ENCODE measurements at places on chromosomes 1 and 21.

- no peak for DNase-seq
Observed at GRCh38 chr21:43812957-43813655, 23.7 kb downstream of the RRP1 start.

GRCh38 chr1:118042501-118042900 lies 113.0 kb downstream of the WDR3 start:
- no peak for DNase-seq

DNA sequence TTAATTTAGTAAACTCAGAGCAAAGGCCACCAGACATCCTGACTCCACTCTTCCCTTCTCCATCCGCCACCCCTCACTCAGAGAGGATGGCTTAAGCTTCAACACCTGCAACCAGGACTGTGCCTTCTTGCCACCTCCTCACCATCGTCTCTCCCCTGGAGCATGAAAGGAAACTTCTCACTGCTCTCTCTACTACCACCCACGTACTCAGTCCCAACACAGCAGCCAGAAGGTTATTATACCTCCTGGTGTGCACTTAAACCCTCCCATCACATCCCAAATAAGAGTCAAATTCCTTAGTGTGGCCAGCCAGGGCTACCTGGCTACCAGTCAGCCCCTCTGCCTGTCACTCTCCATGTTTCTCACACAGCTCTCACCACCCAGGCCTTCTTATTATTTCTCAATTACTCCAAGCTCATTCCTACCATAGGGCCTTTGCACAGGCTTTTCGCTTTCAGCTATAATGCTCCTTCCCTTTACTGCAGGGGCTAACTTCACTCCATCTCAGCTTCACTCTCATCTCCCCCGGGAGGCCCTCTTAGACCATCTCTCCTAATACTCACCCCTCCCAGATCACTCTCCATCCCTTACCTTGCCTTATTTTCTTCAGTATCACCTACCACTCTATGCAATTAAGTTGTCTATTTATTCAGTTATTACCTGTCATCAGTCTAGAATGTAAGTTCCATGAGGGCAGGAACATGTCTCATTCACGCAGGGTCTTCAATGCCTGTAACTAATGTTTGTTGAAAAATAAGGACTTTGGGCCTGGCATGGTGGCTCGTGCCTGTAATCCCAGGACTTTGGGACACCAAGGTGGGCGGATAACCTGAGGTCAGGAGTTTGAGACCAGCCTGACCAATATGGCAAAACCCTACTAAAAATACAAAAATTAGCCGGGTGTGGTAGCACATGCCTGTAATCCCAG lies 137.5 kb downstream of the TOMM20 start:
- DNase-seq = no peak

DNA sequence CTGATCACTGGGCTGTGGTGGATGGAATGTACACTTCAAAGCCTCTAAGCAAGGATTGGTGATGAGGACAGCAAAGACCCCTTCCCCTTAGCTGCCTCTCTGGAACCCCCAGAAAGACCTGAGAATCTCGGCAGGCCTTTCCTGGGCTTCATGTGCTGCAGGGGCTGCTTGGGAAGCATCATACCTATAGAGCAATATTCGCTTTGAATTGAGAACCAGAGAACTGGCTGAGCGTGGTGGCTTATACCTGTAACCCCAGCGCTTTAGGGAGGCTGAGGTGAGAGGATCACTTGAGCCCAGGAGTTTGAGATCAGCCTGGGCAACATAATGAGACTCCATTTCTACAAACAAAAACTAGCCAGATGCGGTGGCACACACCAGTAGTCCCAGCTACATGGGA lies 22.0 kb downstream of the CSF1 start:
- no peak for DNase-seq

- peak; percentile 31 for DNase-seq
Observed at GRCh38 chr1:234915924-234916675, 212.5 kb downstream of the TOMM20 start.

GRCh38 chr1:226974544-226975258 lies 34.6 kb downstream of the COQ8A start:
- no peak for DNase-seq

- DNase-seq = no peak
Observed at GRCh38 chr1:93078638-93078985, 471 bp upstream of the MTF2 start.

DNA sequence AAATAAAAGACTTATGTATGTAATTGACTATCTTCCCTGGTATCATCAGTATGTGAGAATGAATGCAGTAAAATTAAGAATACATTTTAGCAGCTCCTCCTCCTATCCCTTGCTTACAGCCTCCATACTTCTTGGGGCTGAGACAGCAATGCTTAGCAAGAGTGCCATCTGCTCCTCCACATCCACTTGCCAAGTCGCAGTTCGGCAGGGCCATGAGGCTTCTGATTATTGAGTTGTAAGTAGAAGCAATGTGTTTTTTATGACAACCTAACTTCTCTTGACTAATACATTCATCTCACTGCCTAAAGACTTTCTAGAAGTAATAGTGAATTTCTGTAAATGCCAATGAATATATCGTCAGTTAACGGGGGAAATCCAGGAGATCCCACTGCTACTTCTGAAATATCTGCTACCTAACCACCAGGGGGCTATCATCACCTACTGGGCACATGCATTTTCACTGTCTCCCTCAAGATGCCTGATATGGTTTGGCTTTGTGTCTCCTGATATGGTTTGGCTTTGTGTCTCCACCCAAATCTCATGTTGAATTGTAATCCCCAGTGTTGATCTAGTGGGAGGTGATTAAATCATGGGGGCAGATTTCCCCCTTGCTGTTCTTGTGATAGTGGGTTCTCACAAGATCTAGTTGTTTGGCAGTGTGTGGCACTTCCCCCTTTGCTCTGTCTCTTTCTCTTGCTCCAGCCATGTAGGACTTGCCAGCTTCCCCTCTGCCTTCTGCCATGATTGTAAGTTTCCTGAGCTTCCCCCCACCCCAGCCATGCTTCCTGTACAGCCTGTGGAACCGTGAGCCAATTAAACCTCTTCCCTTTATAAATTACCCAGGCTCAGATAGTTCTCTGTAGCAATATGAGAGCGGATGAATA lies 59.6 kb downstream of the EXTL2 start:
- no peak for DNase-seq

DNA sequence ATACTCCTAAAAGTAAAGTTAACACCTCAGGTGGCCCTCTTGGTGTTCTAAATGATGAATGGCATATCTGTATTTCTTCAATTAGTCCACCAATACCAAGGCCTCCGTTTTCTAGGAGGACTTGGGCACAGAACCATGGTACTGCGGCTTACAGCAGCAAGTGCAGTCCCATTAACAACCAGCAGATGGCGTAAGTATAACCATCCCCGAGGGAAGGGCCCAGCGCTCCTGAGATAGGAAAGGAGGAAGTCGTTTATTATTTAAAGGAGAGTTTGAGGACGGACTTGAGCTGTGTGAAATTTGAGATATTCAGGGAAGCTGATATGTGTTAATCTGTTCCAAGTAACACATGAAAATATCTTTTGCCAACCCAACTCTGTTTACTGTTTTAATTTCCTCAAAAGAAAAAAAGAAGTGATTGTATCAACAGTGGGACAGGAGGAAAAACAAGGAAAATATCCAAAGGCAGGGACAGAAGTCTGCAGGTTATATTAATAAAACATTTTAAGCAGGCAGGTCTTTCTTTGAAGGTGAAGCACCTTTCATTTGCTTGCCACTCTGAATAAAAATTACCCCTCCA lies 37.7 kb upstream of the KCNJ15 start:
- peak; percentile 54 for DNase-seq

- no peak for DNase-seq
Observed at GRCh38 chr21:27953340-27954045, 986.6 kb upstream of the ADAMTS5 start.

GRCh38 chr1:172818841-172819527 lies 160.1 kb downstream of the FASLG start:
- DNase-seq = no peak

DNA sequence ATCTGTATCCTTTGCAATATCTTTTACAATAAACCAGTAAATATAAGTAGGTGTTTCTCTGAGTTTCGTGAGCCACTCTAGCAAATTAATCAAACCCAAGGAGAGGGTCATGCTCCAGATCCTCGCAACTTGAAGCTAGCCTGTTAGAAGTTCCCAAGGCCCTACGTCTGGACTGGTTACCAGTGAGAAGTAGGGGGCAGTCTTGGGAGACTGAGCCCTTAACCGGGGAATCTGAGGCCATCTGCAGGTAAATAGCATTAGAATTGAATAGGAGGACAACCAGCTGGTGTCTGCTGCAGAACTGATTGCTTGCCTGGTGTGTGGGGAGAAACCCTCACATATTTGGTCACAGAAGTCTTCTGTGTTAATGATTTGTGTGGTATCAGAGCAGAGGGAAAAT lies 190.5 kb downstream of the RYR2 start:
- no peak for DNase-seq

DNA sequence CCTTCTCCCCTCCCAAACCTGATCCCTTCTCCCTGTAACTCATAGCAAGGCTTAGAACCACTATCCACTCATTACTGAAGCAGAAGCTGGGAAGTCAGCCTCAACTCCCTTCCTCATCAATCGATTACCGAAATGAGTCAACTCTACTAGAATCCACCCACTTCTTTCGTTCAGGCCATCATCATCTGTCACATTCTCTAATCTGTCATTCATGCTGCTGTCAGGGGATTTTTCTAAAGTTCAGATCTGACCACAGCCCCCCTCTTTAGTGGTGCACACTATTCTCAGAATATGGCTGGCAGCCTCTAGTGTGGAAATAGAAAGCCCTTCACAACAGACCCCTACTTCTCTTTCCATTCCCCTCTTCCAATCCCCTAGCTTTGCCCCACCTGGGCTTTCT lies 5.1 kb downstream of the NT5C1A start:
- DNase-seq = no peak

GRCh38 chr1:96240438-96240837 lies 481.1 kb upstream of the PTBP2 start:
- DNase-seq = no peak

GRCh38 chr1:55696181-55696754 lies 481.1 kb upstream of the USP24 start:
- no peak for DNase-seq

DNA sequence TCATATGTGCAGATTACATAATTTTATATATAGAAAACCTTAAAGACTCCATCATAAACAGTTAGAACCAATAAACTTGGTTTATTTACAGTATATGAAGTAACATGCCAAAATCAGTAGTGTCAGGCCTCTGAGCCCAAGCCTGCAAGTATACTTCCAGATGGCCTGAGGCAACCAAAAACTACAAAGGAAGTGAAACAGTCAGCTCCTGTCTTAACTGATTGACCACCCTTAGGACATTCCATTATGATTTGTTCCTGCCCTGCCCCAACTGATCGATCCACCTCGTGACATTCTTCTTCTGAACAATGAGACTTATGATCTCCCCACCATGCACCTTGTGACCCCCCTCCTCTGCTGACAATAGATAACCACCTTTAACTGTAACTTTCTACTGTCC lies 630.3 kb downstream of the AMY1C start:
- no peak for DNase-seq

GRCh38 chr1:30920827-30921226 lies 12.3 kb upstream of the SDC3 start:
- no peak for DNase-seq

GRCh38 chr1:41101950-41102607 lies 80.6 kb upstream of the SLFNL1 start:
- DNase-seq = no peak

GRCh38 chr1:46493316-46494032 lies 3.8 kb downstream of the DMBX1 start:
- DNase-seq = no peak

- no peak for DNase-seq
Observed at GRCh38 chr21:41600556-41600955, 92.6 kb upstream of the TMPRSS2 start.

DNA sequence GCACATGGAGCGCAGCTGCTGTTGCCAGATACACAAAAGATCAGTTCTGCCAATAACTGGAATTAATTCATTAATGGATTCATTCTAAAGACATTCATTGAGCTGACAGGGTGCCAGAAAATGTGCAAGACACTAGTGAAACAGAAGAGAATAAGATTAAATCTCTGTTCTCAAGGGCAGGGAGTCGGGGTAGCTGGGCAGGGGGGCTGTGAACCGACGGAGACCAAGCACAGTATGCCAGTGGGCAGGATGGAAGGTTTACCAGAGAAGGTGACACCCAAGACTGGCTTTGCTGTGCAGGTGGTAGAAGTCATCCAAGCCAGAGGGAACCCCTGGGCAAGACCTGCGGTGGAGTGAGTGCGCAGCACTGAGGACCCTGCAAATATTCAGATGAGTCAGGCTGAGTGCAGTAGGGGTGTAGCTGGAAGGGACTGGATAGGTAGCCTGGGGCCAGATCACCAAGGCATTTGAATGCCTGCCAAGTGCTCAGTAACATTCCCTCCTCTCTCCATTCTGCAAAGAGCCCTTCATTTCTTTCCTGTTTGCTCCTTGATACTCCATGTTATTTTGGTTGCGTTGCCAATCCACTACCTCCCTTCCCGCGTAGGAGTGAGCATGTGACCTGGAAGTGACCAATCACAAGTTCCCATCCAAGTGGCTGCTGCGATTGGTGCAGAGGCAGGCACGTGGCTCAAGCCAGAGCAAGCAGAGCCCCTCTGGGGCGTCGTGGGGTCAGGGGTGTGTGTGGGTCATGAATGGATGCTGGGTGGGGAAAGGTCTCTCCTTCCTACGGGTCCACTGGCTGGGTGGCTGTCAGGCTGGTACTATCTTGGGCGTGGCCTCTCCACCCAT lies 413.1 kb downstream of the PTPRU start:
- peak; percentile 23 for DNase-seq

- DNase-seq = no peak
Observed at GRCh38 chr1:101241485-101242225, 4.8 kb downstream of the S1PR1 start.

- no peak for DNase-seq
Observed at GRCh38 chr1:15386164-15386749, 23.4 kb upstream of the EFHD2 start.

DNA sequence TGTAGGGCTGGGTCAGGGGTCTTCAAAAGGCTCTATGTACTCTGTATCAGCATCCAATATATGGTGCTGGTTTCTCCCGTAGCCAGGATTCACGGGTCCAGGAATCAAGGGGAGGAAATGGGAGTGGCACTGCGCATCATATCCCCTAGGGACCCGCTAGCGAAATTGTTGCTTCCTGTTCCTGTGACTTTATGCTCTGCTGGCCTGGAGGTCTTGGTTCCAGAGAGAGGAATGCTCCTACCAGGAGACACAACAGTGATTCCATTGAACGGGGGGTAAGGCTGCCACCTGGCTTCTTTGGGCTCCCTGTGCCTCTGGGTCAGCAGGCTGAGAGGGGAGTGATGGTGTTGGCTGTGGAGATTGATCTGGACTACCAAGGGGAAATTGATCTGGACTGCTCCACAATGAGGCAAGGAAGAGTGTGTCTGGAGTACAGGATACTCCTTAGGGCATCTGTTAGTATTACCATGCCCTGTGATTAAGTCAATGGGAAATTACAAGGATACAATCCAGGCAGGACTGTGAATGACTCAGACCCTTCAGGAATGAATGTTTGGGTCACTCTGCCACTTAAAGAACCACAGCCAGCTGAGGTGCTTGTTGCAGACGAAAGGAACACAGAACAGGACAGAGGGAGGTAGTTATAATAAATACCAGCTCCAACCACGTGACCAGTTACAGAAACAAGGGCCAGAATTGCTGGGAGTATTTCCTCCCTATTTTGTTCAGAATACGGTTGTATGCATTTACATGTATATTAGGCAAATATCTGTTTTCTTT lies 10.2 kb downstream of the SPSB1 start:
- no peak for DNase-seq

GRCh38 chr1:60169206-60169605 lies 95.6 kb upstream of the C1orf87 start:
- no peak for DNase-seq

Data from NCI-H1417 (cell line).